ENCODE measurements at places on chromosomes 1 and 21.

DNA sequence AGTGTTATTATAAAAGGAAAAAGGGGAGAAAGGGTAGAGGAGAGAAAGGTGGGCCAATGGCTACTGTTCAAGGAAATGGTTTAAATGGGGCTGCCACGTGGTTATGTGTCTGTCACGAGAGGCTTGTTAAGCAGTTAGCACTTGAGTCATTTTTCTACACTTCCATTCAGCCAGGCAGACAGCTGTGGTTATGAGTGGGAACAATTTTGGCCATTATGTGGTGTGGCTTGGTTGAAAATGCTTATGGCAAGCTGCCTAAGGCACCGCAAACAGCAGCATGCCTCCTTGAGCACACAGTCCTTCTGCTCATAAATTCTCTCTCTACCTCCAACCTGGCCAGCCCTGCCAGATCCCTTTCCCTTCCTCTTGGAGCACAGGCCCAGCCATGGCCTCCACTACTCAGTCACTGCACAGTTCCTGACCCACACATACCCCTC, 3.2 kb upstream of the SRM start:
- no peak for DNase-seq

GRCh38 chr1:89484092-89485038, 40.3 kb upstream of the LRRC8B start:
- no peak for DNase-seq

DNA sequence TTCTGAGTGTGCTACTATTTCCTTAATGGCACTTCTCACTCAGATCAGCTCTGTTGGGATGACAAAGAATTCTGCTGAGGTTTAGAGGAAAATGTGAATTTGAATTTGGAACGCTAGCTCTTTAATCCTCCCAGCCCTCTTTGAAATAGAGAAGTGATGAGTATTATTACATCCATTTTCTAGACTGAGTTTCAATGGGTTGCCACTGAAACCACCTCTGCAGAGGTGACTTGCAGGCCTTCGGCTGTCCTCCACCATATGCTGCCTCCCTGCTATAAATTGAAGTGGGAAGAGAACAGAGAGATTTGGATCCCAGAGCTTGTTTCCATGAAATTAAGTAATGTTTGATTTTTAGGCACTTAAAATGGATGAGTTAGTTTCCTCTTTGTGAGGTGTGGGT, 363.2 kb upstream of the SNX7 start:
- DNase-seq = no peak

DNA sequence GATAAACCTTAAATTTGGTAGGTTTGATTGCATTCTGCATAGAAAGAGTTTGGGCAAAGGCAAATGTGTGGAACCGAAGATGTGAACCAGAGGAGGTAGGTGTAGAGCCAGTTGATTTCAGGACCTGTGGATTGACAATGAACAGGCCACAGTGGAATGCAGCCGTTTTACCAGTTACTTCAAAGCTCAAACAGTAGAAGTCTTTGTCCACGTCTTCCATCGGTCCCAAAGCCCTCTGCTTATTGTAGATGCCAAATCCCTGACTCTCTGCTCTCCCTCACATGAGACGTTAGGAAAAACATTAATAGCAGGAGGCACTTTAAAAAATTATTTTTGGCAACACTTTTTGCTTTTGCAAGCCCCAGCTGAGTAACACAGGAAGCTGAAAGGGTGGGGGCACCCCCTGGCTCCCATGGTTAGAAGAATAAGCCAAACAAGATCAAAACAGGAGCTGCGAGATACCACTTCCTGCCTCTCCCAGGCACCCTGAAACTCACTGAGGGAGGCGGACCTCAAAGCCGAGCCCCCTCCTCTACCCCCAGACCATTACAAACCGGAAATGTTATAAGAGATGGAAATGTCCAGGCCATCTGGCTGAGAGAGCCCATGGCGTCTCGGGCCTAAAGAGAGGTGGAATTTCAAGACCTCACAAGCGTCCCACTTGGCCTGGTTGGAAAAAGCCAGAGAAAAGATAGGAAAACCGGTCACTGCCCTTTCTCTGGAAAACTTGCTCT, 13.5 kb downstream of the TRAF3IP3 start:
- DNase-seq = no peak

- DNase-seq = no peak
Measured at GRCh38 chr1:151516031-151516511, 4.9 kb downstream of the CGN start.

DNA sequence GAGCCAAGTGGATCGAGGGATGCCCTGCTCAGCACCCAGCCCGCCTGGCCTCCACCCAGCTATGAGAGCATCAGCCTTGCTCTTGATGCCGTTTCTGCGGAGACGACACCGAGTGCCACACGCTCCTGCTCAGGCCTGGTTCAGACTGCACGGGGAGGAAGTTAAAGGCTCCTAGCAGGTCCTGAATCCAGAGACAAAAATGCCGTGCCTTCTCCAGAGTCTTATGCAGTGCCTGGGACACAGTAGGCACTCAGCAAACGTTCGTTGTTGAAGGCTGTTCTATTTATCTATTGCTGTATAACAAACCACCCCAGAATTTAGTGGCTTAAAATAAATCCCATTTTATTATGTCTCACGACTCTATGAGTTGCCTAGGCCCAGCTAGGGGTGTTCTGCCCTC, 6.8 kb upstream of the BSND start:
- no peak for DNase-seq

- no peak for DNase-seq
Measured at GRCh38 chr1:78716186-78716585, 66.6 kb downstream of the IFI44 start.

DNA sequence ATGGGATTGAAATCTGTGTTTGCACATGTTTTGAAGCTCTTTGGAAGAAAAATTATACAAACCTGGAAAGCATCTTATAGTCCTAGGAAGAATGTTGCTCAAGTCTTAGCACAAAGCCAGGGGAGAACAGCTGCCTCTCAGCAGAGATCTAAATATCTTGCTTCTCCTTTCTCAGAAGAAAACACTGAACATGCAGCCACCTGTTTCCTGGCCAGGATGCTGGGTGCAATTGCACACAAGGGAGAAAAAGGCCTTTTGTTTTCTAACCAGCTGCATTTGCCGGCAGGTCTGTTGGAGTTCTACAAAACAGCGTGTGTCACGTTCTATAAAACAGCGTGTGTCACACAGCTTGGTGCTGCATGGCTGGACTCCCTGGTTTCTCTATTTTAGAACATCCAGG, 259.6 kb upstream of the PLD5 start:
- no peak for DNase-seq

DNA sequence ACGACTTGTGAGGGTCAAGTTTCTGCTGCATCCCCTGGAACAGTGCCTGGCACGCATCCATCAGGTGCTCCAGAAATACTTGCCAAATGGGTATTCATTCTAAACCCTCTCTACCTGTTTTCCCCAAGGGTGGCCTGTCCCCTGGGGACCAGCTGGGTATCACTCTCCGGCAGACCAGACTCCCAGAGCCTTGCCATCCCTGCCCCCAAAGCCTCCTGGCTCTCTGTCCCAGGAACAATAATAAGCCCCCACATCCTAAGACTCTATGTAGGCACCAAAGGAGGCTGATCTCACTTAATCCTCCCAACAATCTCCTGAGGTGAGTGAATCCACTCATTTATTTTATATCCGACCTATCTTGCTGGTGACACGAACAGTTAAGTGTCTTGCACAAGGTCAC, 96.7 kb downstream of the MRPL37 start:
- peak; percentile 94 for DNase-seq

GRCh38 chr1:168893359-168893801, 164.4 kb upstream of the DPT start:
- no peak for DNase-seq

Measured in NCI-H524 (cell line).